Effector memory CD8-positive, alpha-beta T cell (primary cell): ENCODE measurements at places on chromosomes 3 and 15.

DNA sequence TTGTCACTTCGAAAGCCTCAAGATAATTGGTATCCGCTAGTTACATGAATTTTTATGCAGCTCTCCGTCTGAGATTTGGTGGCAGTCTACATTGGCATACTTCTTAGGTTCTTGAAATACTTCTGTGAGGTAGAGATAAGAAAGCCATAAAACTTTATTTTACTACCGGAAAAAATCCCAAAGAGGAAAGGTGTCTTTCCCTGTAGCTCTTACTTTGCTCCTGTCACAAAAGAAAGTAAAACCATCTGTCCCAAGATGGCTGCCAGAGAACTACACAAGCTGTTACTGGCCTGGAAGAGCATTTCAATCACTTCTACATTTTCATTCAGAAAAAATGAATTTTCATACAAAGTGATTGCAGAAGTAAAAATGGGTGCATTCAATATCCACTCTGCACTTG lies 214.8 kb upstream of the ST8SIA2 start:
- DNase-seq = no peak

DNA sequence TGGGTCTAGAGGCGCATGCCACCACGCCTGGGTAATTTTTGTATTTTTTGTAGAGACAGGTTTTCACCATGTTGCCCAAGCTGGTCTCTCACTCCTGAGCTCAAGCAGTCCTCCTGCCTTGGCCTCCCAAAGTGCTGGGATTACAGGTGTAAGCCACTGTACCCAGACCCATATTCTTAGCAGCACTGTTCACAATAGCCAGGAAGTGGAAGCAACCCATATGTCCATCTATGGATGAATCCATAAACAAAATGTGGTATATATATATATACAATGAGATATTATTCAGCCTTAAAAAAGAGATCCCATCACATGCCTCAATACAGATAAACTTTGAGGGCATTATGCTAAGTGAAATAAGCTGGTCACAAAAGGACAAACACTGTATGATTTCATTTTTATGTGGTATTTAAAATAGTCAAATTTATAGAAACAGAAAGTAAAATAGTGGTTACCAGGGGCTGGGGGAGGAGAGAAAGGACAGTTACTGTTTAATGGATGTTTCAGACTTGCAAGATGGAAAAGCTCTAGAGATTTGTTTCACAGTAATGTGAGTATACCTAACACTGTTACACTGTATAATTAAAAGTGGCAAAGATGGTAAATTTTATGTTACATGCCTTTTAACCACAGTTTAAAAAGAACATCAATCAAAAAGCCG lies 35.7 kb upstream of the GRAMD1C start:
- no peak for DNase-seq

DNA sequence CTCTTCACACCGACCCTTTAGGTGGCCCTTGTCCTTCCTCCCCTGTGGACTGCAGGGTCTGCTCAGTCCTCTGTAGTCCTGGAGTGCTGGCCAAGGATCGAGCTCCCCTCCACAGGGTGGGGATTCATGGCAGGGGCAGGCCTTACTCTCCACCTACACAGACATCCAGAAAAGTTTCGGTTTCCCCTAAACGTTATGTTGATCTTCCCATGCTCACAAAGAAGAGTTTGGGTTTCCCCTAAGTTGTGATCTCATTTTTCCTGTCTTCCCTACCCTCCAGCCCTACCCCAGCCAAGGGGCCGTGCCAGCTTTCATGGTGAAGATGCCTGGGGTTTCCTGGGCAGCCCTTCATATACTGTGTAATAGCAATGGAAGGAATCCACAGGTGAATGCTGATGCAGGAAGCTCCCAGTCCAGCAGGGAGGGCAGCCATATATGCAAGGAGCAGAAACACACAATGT lies 10.3 kb downstream of the STOML1 start:
- DNase-seq = no peak

GRCh38 chr15:39799552-39800011 lies 16.9 kb upstream of the FSIP1 start:
- no peak for DNase-seq

DNA sequence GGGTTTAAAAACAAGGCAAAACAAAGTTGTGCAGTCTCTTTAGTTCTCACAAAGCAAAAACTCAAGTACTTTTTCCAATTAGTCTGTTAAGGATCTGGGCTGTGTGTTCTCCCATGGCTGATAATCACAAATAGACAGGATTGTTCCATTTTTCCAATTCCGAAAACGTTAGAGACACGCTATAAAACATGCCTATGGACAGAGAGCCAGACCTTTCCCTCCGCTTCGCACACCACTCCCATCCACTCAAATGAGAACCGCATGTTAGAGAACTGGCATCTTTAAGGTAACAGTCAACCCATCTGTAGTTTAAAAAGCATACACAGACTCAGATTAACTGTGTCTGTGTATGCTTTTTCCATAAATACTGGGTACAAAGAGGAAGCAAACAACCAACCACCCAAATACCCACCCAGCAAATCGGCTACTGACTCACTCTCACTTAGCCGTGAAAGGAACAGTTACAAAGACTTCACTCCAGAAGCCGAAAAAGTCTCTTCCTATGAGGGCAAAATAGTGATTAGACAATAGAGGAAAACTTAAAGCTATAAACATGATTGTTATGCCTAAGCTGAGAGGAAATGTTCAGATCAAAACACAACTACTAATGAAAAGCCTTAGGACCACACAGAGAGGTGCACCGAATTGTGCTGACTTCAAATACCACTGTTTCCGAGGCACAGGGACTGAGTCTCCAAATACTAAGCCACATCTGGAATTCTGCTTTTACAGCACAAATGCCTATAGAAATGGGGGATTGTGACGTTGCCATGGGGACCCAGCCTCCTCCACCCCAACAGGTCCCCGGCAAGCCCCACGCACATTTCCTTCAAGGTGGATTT lies 36.1 kb downstream of the IL17RD start:
- DNase-seq = no peak

DNA sequence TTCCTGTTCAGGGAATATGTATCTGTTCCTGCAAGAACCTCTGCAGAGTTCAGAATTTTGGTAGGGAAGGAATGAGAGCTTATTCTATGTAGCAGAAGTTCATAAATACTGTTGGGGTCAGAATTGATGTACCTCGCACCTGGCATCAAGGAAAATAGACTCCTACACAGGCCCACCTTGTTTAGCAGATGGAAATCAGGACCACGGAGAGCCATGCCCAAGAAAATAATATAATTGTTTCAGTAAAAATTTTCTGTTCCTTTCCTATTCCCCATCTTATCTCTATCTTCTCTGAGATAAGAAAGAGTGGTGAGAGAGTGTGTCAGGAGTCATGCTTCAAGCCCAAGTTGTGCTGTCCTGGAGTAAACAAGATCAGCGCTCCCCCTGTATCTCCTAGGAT lies 404.7 kb upstream of the UBE2E2 start:
- no peak for DNase-seq
